ENCODE measurements at places on chromosomes 2 and 18.
A peak's percentile ranks its signal among the peaks of the same experiment; 100 is the strongest.

GRCh38 chr2:216498379-216499352 lies at the start of gene RPL37A:
Gene RPL37A (plus strand): TSS chr2:216498844. CDS start chr2:216498875, 31 bp downstream.
- peak; percentile 98 for DNase-seq

DNA sequence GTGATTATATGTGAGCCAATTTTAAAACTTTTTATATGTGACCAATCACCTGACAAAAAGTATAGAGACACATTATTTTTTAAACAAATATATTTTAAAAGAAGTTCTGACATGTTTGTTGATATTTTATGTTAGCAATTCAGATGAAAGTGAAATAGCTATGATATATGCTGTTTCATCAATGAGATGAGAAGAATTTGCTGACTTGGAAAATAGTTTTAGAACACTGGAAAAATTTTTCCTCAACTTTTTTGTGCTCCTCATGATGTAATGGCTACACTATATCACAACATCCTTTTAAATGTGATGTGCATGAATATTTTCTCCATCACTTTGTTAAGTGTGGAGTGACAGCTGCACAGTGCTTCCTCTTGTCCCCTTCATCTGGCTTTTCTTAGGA lies 434.0 kb downstream of the PLCL1 start:
- no peak for DNase-seq

GRCh38 chr2:162925595-162925994 lies 87.0 kb upstream of the KCNH7 start:
- no peak for DNase-seq

GRCh38 chr2:118509319-118510004 lies 338.0 kb downstream of the EN1 start:
- no peak for DNase-seq

DNA sequence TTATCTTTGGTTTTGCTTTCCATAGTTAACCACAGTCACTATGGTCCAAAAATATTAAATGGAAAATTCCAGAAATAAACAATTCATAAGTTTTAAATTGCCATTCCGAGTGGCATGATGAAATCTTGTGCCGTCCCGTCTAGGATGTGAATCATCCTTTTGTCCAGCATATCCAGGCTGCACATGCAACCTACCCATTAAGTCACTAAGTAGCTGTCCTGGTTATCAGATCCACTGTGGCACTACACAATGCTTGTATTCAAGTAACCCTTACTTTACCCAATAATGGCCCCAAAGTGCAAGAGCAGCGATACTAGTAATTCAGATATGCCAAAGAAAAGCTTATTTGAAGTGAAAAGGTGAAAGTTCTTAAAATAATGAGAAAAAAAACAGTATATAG lies 10.7 kb downstream of the USP34 start:
- DNase-seq: peak; percentile 78

DNA sequence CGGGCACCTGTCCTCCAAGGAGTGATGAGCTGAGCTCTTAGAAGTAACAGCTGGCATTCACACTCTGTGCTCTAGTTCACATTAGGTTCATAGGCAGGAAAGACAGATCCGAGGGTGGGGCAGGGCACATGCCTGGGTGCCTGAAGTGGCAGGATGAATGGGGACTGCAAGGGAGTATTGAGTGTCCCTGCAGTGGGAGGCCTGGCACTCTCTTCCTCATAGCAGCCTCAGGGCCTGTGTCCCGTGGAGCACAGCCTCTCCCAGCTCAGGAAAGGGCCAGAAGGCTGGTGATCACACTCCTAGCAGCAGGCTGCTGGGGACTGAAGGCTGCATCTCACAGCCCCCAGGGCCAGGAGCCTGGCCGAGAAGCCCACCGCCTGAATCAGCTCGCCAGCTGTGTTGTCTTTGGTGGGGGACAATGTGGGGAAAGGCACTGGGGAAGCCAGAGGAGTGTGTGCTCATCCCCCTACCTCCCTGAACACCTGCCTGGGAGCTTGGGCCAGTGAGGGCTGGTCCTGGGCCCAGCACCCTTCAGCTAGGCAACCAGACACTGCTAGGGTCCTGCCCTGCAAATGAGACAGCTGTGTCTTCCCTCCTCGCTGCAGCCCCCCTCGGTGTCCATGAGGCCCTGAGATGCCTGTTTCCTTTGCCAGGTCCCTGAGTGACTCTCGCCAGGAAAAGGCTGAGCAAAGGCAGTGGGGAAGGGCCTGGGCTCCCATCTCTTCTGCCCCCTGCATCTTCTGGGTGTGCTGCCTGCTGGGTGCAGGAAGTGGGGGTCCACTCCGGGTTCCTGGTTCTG lies 48.2 kb upstream of the HS6ST1 start:
- no peak for DNase-seq

DNA sequence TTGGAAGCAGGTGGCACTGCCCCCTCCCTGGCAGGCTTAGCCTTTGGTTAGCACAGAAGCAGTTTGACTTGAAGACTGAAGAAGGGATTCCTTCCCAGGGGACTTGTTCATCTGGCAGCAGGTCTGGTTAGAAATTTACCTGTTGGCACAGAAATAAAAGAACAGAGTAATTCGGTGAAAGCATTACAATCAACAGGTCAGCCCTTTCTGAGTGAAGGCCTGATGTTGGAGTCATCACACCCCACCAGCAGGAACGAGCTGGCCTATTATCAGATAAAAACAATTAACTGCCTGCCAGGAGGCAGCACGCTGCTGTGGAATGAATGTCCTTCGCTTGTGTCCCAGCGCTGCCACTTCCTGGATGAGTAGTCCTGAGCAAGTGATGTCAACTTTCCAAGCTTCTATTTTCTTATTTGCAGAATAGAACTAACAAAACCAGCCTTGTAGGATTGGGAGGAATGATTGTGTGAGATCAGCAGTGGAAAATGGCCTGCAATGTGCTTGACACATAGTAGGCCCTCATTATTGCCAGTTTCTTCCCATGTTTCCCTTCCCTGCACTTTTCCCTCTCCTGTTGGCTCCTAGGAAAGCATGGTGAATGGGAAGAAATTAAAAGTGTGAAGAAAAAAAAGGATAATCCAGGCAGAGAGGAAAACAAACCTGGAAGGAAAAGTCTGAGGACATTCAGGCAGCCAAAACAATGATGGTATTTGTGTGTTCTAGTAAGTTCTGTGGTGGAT lies 29.0 kb downstream of the LGALSL start:
- no peak for DNase-seq

- DNase-seq: no peak
These were observed 451.3 kb upstream of the TMEFF2 start for GRCh38 chr2:192645811-192646598.

GRCh38 chr2:43622931-43623451 lies 14.1 kb upstream of the PLEKHH2 start:
- no peak for DNase-seq

DNA sequence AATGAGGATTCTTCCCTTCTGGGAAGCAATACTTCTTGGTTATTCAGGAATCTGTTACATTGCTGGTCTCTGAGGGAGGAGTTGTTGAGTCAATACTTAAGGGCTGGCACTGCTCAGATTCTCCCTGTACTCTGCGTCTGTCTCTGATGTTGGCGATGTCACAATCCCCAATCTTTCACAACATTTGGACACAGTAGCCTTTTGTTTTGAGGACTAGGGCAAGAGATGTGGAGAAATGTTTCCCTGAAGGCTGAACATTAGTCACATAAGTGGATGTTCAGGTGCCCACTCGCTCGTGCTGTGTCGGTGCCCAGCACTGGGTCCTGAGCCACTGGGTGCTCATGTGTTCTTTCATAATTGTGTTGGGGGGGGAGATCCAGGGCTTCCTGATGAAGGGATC lies 55.0 kb downstream of the MAPK4 start:
- peak; percentile 72 for DNase-seq

DNA sequence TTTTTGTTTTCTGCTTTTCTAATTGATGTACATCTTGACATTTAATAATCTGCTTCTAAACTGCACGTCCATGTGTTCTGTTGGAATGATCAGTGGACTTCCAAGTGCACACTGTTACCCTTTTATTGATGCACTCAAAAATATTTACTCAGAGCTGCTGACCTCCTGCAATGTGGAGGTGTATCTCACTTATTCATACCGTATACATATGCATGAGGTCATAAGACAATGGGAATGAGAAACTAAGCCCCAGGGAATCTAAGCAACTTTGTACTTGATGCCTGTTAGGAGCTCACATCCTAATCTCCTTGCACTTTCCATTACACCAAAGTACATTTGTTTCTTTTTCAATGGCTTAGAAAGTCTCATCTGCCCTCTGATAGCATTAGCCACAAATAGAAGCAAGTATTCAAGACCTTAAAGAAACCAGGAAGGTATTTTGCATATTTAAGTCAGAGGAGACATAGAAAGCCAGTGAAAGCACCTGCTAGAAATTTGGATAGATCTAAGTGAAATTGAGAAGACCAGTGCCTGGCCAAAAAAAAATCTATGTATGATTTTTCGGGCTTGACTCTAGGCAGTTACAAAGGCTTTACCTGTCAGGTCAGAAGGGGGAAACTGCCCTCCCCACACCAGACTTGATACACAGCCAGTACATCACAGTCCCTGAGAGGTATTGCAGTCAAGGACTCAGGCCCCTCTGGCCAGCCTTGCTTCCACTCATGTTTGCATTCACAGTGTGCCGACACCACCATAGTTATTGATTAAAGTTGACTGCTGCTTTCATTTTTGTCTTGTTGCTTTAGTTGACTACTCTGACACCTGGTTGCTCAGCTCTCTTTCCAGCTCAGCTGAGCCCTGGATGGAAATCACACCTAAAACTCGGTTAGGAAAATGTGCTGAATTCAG lies 391.7 kb upstream of the CYRIA start:
- no peak for DNase-seq

GRCh38 chr2:177917169-177917568 lies 155.4 kb downstream of the PDE11A start:
- DNase-seq: no peak

DNA sequence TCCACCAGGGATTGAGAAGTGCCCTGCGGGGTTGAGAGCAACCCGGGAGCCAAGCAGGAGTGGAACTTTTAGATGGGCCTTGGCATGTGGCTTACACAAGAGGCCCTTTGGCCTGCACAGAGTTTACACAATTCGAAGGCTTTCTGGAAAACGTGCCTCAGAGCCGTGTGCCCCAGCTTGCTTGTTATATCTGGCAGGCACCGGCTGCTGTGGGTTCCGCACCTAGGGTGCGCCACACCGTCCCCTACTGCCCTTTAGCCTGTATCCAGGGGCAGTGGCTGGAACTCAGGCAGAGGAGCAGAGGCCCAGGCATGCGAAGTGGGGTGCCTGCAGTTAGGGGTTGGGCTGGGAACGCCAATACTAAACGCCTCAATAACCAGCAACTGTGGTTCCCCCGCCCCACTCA lies 32.9 kb upstream of the EDAR start:
- no peak for DNase-seq

DNA sequence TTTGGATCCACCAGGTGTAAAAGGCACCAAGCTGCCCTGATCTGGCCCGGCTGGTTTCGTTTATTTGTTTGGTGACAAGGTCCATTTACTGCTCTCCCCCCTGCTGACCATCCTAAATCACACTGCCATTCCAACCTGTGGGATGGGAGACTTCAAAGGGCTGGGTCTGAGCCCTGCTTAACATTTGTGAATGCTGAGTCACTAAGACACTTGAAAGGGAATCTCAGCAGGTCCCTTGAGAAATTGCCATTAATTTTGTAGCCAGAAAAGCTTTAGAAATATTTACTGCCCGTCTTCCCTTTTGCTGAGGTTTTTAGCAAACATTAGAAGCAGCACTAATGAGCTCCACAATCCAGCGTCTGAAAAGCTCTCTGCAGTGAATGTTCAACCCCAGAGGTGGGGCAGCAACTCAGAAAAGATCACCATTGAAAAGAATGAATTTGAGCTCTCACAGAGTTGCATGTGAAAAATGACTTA lies 133.8 kb downstream of the ARL4C start:
- peak; percentile 48 for DNase-seq

GRCh38 chr2:238326801-238327365 lies 6.6 kb downstream of the TRAF3IP1 start:
- no peak for DNase-seq

DNA sequence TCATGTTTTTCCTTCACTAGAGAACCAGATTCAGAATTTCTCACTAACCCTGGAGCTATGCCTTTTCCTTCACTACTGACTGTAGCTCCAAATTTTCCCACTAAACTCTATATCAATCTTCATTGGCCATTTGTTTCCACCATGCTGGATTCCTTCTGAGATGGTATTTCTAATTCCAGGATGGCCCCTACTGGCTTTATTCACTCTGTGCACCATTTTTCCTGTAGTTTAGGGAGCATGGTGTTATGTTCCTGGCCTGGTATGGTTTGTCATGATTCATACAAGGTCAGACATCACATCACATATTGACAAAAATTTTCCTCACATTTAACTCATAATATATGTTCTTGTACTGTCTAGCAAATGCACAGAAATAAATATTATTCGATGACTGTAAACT lies 229.2 kb upstream of the TFPI start:
- DNase-seq: no peak

GRCh38 chr2:191666732-191667131 lies 11.2 kb upstream of the NABP1 start:
- DNase-seq: no peak

DNA sequence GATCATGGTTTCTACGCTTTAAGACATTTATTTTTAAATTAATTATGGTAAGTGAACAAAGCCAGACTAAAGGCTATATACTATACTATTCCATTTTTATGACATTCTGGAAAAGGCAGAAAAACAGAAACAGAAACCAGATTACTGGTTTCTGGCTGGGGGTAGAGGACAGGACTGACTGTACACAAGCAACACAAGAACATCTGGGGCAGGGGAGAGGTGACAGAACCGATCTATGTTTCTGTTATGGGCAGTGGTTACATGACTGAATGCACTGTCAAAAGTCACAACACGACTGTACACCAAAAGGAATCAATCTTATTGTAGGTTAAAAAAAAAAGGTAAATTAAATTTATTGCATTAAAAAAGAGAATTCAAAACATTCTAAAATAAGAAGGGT lies 64.7 kb downstream of the PTPN2 start:
- no peak for DNase-seq

GRCh38 chr2:168738062-168738461 lies 64.4 kb upstream of the NOSTRIN start:
- DNase-seq: no peak

DNA sequence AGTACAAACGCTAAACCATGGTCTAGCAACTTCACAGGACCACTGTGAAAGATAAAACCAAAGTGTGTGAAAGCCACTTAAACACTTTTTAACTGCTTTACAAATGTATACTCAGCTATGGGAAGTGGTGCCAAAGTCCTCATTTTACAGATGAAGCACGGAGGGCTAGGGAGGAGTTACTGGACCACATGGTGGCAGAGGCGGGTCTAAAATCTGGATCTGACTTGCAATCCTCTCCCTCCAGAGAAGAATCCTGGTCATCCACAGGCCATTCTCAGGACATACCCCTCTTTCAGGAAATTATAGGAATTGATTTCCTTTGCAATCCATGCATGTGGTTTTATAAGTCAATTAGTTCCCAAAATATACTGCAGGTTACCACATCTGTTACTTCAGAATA lies 84.6 kb upstream of the GYPC start:
- DNase-seq: no peak

GRCh38 chr2:27281442-27281841 lies 787 bp upstream of the TRIM54 start:
- no peak for DNase-seq

DNA sequence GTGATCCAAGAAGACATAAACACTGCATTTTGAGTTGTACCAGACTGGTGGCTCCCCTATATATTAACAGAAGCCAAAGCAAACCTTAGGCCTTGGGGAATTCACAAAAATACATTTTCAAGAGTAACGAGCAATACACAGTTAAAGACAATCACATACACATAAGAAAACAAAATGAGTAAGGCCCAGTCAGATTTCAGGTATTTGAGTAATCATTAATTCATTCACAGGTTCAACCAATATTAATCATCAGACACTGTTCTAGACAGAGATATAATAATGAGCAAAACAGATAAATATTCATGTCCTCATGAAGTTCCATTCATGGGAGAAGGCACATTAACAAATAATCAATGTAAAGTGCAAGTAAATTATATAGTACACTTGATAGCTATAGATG lies 9.6 kb downstream of the STPG4 start:
- no peak for DNase-seq

Measured in COLO829 (cell line).